Right atrium auricular region (tissue), 2 donors: ENCODE measurements at places on chromosomes 4 and X. TPM values are rescaled to one million over a fixed set of nuclear protein-coding genes. Genes with fewer than 3 reads are reported as not detected.

- no peak for DNase-seq
- no peak overlapping the region for H3K4me3 ChIP-seq
- no peaks in the 10 kb centered on the region for H3K4me1 ChIP-seq
- no peaks in the 10 kb centered on the region for H3K36me3 ChIP-seq
- no peaks in the 10 kb centered on the region for H3K27me3 ChIP-seq
- no peak overlapping the region for H3K27ac ChIP-seq
Measured at GRCh38 chrX:139158256-139158655, 372.3 kb upstream of the F9 start.

DNA sequence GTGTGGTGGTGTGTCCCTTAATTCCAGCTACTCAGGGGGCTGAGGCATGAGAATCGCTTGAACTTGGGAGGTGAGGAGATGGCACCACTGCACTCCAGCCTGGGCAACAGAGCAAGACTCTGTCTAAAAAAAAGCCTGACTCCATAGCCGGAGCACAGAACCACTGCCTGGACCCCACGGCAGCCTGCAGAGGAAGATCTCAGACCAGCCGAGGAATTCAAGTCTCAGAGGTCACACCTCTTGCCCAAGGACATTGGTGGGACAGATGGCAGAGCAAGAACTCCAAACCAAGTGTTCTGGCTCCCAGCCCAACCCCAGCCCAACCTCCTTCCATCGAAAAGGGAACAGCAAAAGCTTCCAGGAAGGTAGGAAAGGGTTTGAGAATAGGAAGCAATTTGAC lies 70.8 kb downstream of the SMIM20 start:
- peaks cover 3% of the 10 kb centered on the region for H3K4me1 ChIP-seq
- no peak overlapping the region for H3K27ac ChIP-seq
- no peak overlapping the region for H3K4me3 ChIP-seq

DNA sequence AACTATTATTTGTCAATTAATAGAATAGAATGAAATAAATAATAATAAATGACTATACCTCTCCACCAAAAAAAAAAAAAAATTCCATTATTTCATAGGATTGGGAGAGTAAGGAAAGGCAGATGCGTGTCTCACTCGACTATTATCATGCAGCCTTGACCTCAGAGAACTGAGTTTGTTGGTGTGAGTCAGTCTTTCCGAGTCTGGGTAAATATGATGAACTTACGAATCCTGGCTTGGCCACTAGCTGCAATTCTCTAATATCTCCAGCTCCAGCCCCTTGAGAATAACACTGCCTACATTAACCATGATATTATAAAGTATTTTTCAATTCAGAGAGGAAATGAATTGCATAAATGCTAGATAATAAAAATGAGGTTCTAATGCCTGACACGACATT lies 46.6 kb upstream of the DHX15 start:
- no peaks in the 10 kb centered on the region for H3K27me3 ChIP-seq
- no peak for DNase-seq
- no peak overlapping the region for H3K27ac ChIP-seq
- H3K36me3 ChIP-seq = no peaks in the 10 kb centered on the region
- no peaks in the 10 kb centered on the region for H3K4me1 ChIP-seq

- H3K27me3 ChIP-seq = no peaks in the 10 kb centered on the region
- H3K36me3 ChIP-seq = no peaks in the 10 kb centered on the region
- H3K4me1 ChIP-seq = no peaks in the 10 kb centered on the region
- no peak overlapping the region for H3K4me3 ChIP-seq
- H3K27ac ChIP-seq = no peak overlapping the region
- no peak for DNase-seq
Measured at GRCh38 chrX:110208092-110208491, 109.8 kb downstream of the AMMECR1 start.

- peaks cover 97% of the 10 kb centered on the region for H3K36me3 ChIP-seq
- no peaks in the 10 kb centered on the region for H3K4me1 ChIP-seq
- no peak overlapping the region for H3K4me3 ChIP-seq
- no peak for DNase-seq
- H3K27me3 ChIP-seq = no peaks in the 10 kb centered on the region
- H3K27ac ChIP-seq = no peak overlapping the region
Measured at GRCh38 chr4:2944091-2944482, 19.1 kb downstream of the NOP14 start.

- no peaks in the 10 kb centered on the region for H3K4me1 ChIP-seq
- no peaks in the 10 kb centered on the region for H3K27me3 ChIP-seq
- no peaks in the 10 kb centered on the region for H3K36me3 ChIP-seq
- no peak overlapping the region for H3K27ac ChIP-seq
Measured at GRCh38 chr4:156568041-156568440, 403.6 kb downstream of the PDGFC start.

- H3K4me3 ChIP-seq = no peak overlapping the region
- no peak overlapping the region for H3K27ac ChIP-seq
- no peaks in the 10 kb centered on the region for H3K27me3 ChIP-seq
- H3K4me1 ChIP-seq = no peaks in the 10 kb centered on the region
Measured at GRCh38 chr4:93086356-93086755, 742.2 kb upstream of the ATOH1 start.

- no peaks in the 10 kb centered on the region for H3K27me3 ChIP-seq
- no peaks in the 10 kb centered on the region for H3K36me3 ChIP-seq
- H3K27ac ChIP-seq = no peak overlapping the region
Measured at GRCh38 chr4:156475322-156475721, 496.3 kb downstream of the PDGFC start.

DNA sequence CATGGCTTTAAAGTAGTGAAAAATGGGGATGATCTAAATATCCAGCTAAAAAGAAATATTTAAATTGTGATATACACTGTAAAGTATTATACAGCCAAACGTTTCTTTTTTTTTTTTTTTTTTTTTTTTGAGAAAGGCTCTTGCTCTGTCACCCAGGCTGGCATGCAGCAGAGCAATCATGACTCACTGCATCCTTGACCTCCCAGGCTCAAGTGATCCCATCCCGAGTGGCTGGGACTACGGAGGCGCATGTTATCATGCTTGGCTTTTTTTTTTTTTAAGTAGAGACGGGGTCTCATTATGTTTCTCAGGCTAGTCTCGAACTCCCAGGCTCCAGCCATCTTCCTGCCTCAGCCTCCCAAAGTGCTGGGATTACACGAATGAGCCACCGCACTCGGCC lies 17.1 kb downstream of the SMIM14 start:
- H3K4me3 ChIP-seq = no peak overlapping the region
- H3K4me1 ChIP-seq = no peaks in the 10 kb centered on the region

DNA sequence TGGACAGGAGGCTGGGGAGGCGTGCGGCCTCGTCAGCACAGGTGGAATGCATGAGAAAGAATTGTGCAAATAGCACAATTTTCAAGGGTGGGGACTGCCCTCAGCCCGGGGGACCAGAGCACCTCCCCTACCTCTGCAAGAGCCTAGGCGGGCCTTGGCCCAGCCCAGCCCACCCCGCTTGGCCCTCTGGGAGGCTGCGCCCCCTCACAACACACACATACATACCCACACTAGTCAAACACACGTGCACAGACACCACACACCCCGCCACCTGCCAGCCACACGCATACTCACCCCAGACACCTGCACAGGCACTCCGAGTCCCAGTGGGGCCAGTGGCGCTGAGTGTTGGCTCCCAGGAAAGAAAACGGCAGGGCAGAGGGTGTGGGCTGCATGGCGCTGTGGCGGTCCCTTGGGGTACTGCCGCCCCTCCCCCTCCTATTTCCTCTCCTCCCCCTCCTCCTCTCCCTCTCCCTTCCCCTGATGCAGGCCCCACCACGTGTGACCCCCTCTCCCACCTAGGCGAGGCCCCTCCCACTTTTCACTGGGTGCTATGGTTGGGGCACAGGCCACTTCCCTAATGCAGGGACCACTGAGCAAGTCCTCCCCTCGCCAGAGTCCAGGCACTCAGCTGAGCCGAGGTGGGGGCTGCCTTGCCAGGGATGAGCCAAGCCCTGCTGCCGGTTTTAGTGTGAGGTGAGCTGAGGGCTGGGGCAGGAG lies 84.5 kb downstream of the FAM53A start:
- no peak for DNase-seq
- no peaks in the 10 kb centered on the region for H3K4me1 ChIP-seq
- H3K36me3 ChIP-seq = no peaks in the 10 kb centered on the region
- no peaks in the 10 kb centered on the region for H3K27me3 ChIP-seq

GRCh38 chrX:19743386-19743785 lies 144.0 kb downstream of the SH3KBP1 start:
- H3K27me3 ChIP-seq = no peaks in the 10 kb centered on the region

DNA sequence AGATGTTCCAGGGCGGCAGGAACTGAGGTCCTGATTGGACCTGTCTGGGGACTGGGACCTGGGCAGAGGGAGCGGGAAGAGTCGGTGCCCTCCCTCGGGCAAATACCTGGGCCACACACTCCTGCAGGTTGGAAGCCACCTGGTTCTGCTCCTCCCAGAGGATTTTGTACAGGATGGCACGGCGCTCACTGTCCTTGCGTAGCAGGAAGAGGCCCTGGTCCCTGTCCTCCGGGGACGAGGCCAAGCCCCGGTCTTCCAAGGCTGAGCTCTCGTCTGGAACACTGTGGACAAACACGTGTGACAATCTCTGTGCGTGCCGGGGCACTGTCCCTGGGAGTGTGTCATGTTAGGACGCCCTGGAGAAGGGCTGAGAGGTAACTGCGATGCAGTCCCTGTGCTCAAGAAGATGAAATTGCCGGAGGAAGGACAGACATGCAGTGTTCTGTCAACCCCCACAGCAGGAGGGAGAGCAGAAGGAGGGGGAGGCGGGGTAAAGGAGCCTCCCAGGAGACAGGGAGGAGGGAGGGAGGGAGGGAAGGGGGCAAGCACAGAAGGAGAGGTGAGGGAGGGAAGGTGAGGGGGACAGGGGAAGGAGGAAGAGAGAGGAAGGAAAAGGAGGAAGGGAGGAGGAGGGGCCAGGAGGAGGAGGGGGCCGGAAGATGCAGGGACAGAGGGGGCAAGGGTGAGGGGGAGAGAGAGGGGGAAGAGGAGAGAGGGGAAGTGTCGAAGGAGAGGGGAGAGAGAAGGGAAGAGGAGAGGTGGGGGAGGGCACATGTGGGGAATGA lies 29.0 kb downstream of the PDHA1 start:
- H3K27ac ChIP-seq = no peak overlapping the region
- no peaks in the 10 kb centered on the region for H3K27me3 ChIP-seq
- peaks cover 5% of the 10 kb centered on the region for H3K4me1 ChIP-seq
- peak overlapping the region; percentile 26 for H3K4me3 ChIP-seq
- DNase-seq = no peak

GRCh38 chr4:128818442-128818841 lies 8.9 kb downstream of the JADE1 start:
- H3K27ac ChIP-seq = no peak overlapping the region
- DNase-seq = no peak
- no peaks in the 10 kb centered on the region for H3K36me3 ChIP-seq
- H3K4me3 ChIP-seq = no peak overlapping the region

GRCh38 chr4:106691749-106692148 lies 323.2 kb upstream of the GIMD1 start:
- H3K4me3 ChIP-seq = no peak overlapping the region
- DNase-seq = no peak
- no peak overlapping the region for H3K27ac ChIP-seq

DNA sequence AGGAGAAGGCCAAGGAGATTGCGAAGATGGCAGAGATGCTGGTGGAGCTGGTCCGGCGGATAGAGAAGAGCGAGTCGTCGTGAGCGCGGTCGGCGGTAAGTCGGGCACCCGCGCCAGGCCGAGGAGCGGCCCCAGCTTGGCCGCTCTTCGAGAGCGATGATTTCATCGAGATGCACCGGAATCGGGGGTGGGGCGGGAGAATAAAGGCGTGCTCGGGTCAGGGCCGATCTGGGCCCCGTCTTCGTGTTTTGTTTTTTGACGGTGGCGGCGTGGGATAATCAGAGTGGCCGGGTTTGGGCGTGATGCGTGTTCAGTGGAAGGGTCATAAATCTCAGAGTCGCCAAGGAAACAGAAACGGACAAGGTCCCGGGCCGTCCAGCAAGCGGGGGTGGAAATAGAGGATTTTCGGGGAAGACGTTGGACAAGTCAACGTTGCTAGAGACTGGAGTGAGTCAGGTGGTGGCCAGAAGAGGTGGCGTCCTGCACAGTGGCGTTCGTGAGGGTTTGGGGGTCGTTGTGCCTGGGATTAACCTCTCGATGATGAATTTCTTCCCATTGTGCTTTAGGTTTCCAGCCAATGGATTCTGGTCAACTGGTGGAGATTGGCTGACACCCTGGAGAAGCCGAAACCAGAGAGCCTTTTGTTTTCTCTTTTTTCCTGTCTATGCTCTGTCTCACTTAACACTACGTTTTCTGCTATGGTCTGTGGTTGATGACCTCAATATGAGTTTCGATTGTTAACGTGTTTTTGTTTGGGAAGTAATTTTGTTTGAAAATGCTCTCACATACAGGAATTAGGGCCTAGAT lies 882 bp downstream of the MRFAP1 start:
- no peak for DNase-seq
- H3K27ac ChIP-seq = peak overlapping the region; percentile 97
- H3K36me3 ChIP-seq = peaks cover 12% of the 10 kb centered on the region
- no peaks in the 10 kb centered on the region for H3K27me3 ChIP-seq
- peak overlapping the region; percentile 83 for H3K4me3 ChIP-seq
- H3K4me1 ChIP-seq = peaks cover 32% of the 10 kb centered on the region

GRCh38 chr4:99352602-99353537 lies at the start of gene ADH1C:
ADH1C (minus strand) TSS chr4:99352746; CDS start chr4:99352675, 71 bp downstream.
- no peaks in the 10 kb centered on the region for H3K27me3 ChIP-seq
- DNase-seq = no peak
- H3K4me3 ChIP-seq = no peak within 1 kb of the TSS
- H3K36me3 ChIP-seq = no peaks in the 10 kb centered on the region

DNA sequence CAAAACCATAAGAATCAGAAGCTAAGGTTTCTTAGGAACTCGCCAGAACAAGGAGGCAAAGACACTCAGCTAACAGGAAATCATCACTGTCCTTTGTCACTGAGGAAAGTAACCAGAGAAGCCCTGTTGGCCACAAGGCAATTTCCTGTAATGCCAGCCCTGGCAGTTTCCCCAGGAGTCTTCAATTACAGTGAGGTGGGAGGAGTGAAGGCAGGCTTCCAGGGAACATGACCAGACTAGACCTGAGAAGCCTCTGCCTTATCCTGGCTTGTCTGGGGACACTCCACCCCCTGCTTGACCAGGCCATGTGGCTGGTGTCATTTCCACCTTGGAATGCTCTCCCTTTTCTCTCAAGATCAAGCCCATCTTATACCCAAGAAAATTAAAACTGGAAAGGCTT lies 125.3 kb downstream of the COL4A6 start:
- H3K27ac ChIP-seq = no peak overlapping the region
- DNase-seq = no peak
- no peak overlapping the region for H3K4me3 ChIP-seq
- no peaks in the 10 kb centered on the region for H3K27me3 ChIP-seq

- H3K36me3 ChIP-seq = no peaks in the 10 kb centered on the region
- no peak overlapping the region for H3K4me3 ChIP-seq
- no peaks in the 10 kb centered on the region for H3K4me1 ChIP-seq
Measured at GRCh38 chr4:1770245-1770644, 22.8 kb upstream of the FGFR3 start.

- no peaks in the 10 kb centered on the region for H3K27me3 ChIP-seq
- DNase-seq = no peak
- H3K27ac ChIP-seq = no peak overlapping the region
- H3K36me3 ChIP-seq = no peaks in the 10 kb centered on the region
Measured at GRCh38 chrX:23616361-23616760, 50.9 kb upstream of the PRDX4 start.

Gene ARMCX1
- 27.2 TPM for total RNA-seq

Gene EXOC1L
- not detected for total RNA-seq

Gene GLA
- total RNA-seq = 11.8 TPM

Gene TEX13B
- total RNA-seq = not detected

Gene CFAP99
- total RNA-seq = not detected

Gene BST1
- total RNA-seq = 10.2 TPM

Gene APELA
- not detected for total RNA-seq
